ENCODE measurements at places on chromosomes 3 and 15. TPM values are rescaled to one million over a fixed set of nuclear protein-coding genes. Genes with fewer than 3 reads are reported as not detected.

NANOGP8 gene
- total RNA-seq = 2.8 TPM

DNA sequence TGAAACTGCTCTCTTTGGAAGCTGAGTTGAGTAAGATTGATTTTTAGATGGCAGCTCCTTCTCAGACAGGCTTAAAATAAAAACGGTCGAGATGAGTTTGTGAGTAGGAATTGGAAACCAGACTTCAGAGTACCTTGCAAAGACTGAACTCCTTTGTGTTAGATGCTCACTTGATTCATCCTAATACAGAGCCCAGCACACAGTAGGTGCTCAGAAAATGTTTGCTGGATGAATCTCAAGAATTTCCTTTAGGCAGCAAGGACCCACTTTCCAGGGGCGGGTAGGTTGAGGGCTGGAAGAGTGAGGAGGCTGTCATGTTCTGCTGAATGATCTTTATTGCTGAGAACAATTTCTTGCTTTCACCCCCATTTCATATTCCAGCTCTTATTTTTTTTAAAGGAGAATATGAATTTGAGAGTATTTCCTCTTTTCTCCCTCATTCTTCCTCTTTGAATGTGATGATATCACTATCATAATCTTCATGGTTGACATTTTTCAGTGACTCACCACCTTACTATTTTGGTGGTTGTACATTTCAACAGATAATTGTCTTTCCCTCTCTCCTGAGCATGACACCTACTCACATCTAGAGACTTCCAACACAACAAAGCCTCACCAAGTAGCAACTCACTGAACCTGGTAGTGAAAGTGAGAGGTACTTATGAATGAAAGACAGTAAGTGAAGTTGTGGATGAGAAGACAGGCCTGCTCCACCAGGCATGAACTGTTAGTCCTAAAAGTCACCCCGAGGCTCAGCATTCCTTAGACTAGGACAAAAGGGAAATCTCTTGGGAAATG is 113.3 kb downstream of the PDCD6IP start:
- DNase-seq = no peak

DNA sequence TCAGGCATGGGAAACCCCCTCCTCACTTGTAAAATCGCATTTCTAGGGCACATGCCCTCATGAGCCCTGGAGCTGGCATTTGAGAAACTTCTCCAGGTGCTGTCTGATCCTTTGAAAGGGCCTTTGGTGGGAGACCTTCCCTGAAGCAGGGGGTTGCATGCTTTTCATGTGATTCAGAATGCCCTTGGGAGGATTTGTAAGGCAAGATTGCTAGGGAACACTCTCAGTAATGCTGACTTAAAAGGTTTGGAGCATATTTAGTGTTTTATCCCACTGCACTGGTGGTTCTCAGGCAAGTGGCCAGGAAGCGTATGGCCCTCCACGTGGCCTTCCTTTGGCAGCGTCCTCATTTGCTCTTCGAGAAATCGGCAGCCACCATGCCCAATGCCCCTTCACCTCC is 164.1 kb downstream of the ARRDC4 start:
- DNase-seq = no peak

VEPH1 gene
- total RNA-seq = 12.2 TPM

DNA sequence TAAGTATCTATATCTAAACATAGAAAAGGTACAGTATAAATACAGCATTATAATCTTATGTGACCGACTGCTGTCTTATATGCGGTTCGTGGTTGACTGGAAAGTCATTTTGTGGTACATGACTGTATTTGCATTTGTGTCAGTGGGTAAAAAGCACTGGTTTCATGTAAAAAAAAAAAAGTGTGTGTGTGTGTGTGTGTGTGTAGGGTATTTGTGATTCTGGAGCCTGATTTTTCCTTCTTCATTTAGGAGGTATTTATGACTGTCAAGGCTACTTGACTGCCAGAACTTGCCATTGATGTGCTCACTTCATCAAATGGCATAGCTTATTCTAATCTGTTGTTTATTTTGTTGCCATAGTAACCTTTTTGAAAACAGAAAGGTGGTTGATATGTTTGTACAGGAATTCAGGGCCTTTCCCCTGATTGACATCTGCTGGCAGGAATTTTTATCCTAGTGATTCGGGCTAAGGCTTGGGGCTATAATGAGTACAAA is 63.2 kb downstream of the AKAP13 start:
- DNase-seq = no peak

DNA sequence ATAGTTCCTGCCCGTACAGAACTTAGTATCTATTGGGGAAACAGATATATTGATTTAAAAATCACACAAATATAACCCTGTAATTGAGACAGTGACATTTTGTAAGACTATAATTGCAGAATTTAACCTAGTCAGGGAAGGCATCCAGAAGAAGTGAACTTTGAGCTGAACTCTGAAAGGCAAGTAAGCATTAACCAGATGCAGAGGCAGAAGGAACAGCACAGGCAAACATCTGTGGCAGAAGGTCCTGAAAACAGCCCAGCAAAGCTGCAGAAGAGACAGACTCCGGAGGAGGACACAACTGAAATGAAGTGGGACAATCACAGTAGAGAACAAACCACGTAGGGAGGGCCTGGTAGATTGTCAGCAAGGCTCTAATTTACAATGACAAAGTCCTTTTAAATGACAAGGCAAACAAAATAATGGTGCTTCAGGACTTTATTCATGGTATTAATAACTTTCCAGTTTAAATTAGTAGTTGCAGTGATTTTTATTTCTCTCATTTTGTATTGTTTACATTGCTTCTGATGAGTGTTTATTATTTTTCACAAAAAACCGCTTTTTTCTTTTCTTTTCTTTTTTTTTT is 14.5 kb downstream of the BCL2A1 start:
- DNase-seq = no peak

GRCh38 chr15:81523867-81524266 is 149.9 kb upstream of the TMC3 start:
- DNase-seq = no peak

WDR72 gene
- 2.8 TPM for total RNA-seq

GRCh38 chr15:88834211-88834812 is 31.1 kb downstream of the ACAN start:
- peak; percentile 38 for DNase-seq

DNA sequence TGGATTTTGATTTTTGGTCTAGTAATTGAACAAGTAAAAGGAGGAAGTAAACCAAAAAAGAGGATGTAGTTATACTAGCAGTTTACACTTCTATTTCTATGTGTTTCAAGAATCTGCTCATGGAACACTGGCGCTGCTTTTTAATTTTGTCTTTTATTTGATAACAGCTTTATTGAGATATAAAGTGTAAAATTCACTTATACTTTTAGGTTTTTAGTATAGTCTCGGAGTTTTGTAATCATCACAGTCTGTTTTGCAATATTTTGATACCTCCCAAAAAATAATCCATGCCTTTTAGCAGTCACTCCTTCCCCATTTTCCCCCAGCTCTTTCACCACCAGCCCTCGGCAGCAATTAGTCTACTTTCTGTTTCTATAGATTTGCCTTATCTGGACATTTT is 18.0 kb downstream of the UBE2E2 start:
- no peak for DNase-seq

CLDN18 gene
- not detected for total RNA-seq

- DNase-seq = no peak
Measured at GRCh38 chr3:69536306-69537020, 150.6 kb upstream of the FRMD4B start.

- no peak for DNase-seq
Measured at GRCh38 chr3:186509423-186509822, 34.8 kb downstream of the CRYGS start.

- no peak for DNase-seq
Measured at GRCh38 chr15:99015698-99016568, 8.3 kb upstream of the PGPEP1L start.

- peak; percentile 37 for DNase-seq
Measured at GRCh38 chr3:99960941-99961340, 143.3 kb downstream of the CMSS1 start.

BRK1 gene
- 89.1 TPM for total RNA-seq

TIMP4 gene
- total RNA-seq = 2.4 TPM

FOXL2 gene
- not detected for total RNA-seq

ZNF717 gene
- total RNA-seq = 11.3 TPM

DNA sequence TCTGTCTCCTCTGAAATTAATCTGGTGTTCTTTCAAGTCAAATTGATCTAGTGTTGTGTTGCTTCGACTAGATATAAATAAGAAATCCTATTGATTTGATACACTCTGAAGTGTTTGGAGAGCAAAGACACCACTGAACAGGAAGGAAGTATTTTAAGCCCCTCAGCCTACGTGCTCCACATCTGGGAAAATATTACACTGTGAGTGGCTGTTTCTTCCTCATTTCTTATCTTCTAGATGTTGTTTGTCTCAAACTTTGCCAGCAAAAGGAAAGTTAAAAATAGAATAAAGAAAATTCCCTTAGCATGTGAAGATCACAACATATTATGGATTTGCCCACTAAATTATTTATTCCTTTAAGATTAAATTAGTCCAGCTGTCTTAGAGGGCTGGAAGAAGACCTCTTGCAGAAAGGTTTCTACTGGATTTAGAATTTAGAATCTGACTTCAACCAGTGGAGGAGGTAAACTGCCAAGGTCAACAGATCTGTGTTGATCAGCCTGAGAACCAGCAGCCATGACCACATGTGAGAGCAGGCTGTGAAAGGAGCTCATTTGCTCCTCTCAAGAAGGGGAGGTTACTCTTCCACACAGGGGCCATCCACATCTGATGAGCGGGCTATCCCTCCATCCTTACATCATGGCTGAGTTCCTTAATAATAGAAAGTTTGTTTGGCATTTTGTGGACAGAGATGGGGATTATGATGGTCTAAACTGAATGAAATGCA is 46.3 kb upstream of the ACKR4 start:
- no peak for DNase-seq

DNA sequence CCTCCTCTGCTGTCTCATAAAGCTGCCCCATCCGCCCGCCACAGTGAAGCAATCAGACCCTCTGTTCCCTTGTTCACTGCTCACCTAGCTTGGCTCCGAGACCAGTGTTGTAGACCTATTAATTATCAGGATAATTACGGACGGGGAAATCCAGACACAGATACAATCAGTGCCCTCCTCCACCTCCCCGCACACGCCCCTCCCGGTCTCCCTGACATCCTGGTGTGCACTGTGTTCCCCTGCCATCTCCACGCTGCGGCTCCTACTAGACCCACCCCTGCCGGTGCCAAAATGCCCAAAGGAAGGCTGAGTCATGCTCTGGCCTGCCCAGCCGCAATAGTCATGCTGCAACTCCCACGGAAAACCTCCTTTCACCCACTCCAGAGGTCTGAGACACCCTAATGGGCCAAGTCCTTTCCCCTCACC is 277.3 kb upstream of the TLE3 start:
- peak; percentile 55 for DNase-seq

DNA sequence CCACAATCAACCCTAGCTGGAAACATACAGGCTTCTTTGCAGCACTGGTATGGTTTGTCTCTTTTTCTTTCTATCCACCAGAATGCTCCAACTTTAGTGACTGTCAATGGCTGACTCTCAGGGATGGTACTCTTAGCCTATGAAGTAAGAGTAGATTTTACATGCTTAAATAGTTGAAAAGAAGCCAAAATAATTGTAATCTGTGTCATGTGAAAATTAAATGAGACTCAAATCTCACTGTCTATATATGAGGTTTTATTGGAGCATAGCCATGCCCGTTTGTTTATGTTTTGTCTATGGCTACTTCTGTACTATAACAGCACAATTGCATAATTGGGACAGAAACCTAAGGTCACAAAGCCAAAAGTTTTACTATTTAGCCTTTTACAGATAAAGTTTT is 29.1 kb upstream of the PDZRN3 start:
- DNase-seq = no peak

GRCh38 chr3:129286081-129286480 is 7.4 kb downstream of the HMCES start:
- no peak for DNase-seq

- no peak for DNase-seq
Measured at GRCh38 chr3:112334691-112335433, 1.9 kb downstream of the CD200 start.

GRCh38 chr3:157837336-157837735 is 268.9 kb downstream of the SHOX2 start:
- no peak for DNase-seq

GRCh38 chr3:16182183-16182582 is 7.7 kb downstream of the GALNT15 start:
- DNase-seq = no peak

- DNase-seq = no peak
Measured at GRCh38 chr15:90642464-90643300, 74.5 kb upstream of the BLM start.

- peak; percentile 65 for DNase-seq
Measured at GRCh38 chr15:92077353-92078085, 224.0 kb downstream of the SLCO3A1 start.

DNA sequence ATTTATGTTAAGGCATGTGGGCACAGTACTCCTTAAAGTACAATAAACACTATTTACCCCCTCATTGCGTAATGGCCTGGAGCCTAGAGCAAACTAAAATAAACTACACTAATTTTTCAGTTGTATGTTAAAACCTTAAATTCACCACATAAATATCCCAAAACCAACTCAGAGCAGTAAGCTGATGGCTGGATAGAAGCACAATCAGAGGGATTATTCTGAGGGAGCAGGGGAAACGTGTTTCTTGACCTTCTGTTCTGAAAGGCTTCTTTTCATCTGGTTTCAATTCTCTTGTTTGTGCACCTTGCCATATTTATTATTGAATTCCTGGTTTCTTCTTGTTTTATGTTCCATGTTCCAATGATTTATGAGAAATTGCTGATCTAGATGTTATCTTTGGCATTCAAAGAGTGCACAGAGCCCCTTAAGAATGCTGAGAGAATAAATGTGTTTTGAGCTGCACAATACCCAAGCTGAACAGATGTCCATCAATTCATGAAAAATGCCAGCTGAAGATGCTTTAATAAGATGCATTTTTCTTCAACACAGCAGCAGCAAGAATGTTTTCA is 29.6 kb downstream of the RPL22L1 start:
- no peak for DNase-seq

- peak; percentile 44 for DNase-seq
Measured at GRCh38 chr15:83694015-83694414, 40.1 kb downstream of the ADAMTSL3 start.

DNA sequence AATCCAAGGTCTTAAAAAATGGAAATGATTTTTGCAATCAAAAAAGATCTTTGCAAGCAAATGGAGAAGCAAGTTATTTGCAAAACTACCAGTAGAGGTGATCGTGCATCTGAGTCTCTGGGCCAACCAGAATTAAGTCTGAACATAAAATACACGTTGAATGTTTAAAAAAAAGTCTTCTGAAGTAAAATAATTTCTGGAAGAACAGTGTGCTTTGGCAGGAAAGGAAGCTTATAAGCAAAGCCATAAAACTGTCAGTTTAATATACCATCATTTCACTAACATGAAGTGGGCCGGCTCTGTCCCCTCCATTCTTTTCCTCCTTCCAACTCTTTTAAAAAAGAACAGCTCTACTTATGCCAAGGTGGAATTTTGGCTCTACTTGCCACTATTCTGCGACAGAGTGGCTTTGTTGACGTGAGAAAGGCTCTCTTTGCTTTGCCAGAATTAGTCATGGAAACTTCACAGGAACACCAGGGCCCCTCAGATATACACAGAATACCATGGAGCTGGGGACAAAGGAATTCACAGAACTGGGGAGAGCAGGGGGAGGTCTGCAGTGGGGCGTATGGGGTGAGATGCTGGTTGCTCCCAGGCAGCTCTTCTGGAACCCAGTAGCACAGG is 29.8 kb downstream of the FSTL1 start:
- DNase-seq = no peak

Measured in uterus (tissue), 4 donors.